Ovary (tissue), 10 donors: ENCODE measurements at places on chromosomes 12 and 14.

DNA sequence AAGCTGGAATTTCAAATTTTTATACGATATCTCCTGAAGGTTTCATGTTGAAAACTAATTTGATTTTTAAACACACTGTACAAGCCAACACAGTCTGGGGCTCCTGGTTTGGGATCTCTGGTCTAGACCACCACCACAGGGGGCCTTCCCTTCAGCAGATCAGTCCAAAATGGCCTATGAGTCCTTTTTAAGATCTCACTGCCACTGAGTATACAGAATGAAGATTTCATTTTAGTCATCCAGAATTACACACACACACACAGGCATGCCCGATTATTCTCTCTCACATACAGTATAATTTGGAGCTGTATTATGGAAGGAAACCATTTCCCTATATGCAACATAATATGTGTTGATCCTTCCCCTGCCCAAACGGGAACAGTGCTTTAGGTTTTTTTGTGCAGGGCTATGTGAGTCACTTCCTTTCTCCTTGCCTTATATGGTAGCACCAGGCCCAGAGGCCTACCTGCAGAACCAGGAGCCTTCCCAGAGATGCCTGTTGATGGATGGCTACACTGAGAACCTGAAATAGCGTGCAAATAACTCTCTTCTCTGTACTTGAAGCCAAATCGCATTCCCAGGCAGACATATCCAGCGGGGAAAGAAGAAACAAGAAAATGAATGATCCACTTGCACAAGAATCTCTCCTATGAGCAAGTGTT, 28.1 kb upstream of the WNK1 start:
- no peak for DNase-seq

DNA sequence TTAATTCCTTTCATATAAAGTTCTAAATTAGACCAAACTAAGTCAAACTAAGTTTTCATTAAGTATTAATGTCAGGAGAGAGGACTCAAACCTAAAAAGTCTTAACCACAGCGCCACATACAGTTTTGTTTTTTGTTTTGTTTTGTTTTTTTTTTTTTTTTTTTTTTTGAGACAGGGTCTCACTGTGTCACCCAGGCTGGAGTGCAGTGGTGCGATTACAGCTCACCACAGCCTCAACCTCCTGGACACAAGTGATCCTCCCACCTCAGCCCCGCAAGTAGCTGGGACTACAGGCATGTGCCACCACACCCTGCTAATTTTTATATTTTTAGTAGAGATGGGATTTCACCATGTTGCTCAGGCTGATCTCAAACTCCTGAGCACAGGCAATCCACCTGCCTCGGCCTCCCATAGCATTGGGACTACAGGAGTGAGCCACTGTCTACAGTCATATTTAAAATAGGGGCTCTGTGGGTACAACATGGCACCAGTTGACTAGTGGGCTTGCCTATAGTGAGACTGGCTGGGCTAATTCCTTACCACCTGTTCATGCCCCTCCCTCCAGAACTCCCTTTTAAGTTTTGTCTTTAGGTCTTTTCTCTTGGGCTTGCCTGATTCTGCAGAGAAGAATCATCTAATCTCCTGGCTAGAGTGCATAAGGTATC, 110.2 kb downstream of the PPP2R5E start:
- DNase-seq, result no peak

GRCh38 chr14:101907619-101908018, 56.8 kb upstream of the DYNC1H1 start:
- DNase-seq, result no peak

- DNase-seq, result no peak
Observed at GRCh38 chr12:91588874-91589454, 406.3 kb upstream of the DCN start.

DNA sequence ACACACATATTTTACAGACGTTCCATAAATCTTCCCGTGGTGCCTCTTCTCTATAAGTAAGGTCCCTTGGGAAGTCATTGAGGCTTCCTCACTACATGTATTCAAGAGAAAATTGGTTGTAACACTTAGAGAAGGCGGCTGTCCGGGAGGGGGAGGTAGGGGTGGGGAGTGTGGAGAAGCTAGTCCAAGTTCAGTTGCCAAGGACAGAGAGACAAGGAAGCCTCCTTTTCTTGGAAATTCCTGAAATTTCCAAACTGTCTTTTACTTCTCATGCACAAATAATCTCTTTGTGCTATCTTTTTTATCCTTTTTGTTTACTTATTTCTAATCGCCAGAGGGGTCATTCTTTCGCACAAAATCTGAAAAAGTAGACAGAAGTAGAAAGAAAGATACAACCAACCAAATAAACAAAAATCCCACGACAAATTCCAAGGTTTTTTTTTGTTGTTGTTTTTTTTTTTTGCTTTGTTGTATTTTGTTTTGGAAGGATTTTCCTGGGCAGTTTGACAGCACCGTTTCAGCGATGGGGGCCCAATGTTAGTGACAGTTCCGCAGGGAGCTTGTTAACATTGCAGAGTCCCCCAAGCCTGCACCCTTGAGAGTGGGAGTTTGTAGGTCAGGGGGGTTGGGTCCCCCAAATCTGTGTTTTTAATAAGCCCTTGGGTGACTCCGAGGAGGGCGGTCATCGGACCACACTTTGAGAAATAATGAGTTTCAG, 45.2 kb downstream of the MAP1LC3B2 start:
- DNase-seq, result peak; percentile 55

- DNase-seq, result peak; percentile 70
Observed at GRCh38 chr14:101183376-101184103, 280.0 kb upstream of the RTL1 start.

- DNase-seq, result no peak
Observed at GRCh38 chr12:114998118-114998749, 314.3 kb upstream of the TBX3 start.

GRCh38 chr12:55706568-55707218, 1.0 kb downstream of the ITGA7 start:
- no peak for DNase-seq

DNA sequence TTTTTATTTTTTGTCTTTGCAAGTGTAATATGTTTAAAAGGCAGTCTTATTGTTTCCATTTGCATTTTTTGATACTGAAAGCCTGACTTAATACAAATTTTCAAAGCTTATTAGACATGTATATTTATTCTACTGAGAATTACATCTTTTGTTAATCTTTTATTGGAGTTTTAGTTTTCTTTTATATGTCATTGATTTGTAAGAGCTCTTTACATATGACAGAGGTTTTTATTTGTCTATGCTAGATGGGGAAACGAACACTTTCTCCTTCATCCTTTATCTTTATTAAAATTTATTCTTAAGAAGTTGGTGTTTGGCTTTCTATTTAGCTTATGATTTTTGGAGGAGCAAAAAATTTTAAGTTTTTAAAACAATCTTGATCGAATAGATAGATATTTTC, 234.4 kb upstream of the SRRM4 start:
- DNase-seq, result no peak

GRCh38 chr14:104644656-104645378, 40.2 kb upstream of the TMEM179 start:
- DNase-seq, result no peak

DNA sequence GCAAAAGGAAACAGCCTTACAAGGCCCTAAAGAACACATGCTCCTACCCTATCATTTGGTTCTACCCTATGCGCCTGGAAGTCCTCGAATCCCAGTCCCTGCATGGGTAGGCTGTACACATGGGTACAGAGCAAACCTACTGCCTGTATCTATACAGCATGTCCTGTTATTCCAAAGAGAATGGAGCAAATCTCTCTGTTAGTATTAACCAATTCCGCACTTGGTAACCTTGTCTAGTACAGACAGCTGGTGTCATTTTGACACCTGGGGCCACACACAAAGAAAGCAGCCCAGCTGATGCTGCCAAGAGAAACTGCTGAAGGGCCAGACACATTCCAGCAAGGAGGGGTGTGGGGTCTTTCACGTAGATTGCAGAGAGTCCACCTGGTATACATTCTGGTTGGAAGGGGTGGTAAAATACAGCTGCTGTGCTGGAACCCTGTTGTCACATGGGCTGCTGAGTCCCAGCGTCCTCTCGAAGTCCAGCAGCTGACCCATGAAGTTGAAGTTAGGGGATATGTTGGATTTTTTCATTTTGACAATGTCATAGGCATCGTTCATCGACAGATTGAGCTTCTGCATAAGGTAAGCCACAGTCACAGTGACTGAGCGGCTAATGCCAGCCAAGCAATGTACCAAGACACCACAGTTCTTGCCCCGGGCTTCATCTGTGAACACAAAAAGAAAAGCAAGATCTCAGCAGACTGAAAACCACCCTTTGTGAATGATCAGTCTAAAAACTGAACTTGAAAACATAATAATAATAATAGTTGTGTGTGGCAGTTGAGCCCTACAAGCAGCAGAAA, 3.2 kb downstream of the DUSP6 start:
- DNase-seq, result no peak

- no peak for DNase-seq
Observed at GRCh38 chr14:36684946-36685345, 23.3 kb downstream of the PAX9 start.

DNA sequence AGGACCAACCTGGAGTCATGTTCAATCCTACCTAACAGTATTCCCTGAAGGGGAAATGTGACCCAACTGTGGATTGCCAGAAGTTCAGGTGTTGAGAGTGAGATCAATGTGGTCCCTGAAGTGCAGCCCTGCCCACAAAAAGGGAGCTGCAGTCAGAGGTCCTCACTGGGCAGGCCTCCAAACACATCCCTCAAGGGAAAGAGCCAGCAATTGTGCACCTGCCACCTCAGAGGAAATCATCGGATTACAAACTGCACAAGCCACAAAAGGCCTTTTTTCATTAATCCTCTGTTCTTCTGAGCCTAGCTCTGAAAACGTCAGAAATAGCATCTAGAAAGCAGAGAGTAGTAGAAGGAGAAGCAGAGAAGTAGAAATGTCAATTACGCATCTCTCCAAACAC, 10.8 kb upstream of the MDM1 start:
- no peak for DNase-seq

- DNase-seq, result no peak
Observed at GRCh38 chr12:7439579-7440505, 4.1 kb downstream of the CD163L1 start.

DNA sequence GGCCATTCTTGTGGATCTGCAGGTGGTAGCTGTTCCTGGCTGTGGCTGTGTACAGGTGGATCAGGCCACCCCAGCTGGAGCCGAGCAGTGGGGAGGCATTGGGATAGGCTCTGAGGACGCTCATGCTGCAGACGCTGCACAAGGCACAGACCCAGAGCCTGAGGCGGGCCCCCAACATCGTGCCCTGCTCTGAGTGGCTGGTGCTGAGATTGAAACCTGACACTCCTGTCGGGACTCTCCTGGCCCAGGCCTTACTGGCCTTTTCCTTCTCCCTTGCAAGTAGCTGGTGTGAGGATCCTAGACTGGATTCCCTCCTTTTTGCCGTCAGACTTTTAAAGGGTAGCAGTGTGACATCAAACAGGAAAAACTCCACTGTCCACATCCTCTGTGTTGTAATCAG, at the start of gene FGF23:
FGF23 (minus strand) TSS at position 308 of the 400 bp plus-strand sequence; CDS start at position 178, 130 bp downstream.
- no peak for DNase-seq

DNA sequence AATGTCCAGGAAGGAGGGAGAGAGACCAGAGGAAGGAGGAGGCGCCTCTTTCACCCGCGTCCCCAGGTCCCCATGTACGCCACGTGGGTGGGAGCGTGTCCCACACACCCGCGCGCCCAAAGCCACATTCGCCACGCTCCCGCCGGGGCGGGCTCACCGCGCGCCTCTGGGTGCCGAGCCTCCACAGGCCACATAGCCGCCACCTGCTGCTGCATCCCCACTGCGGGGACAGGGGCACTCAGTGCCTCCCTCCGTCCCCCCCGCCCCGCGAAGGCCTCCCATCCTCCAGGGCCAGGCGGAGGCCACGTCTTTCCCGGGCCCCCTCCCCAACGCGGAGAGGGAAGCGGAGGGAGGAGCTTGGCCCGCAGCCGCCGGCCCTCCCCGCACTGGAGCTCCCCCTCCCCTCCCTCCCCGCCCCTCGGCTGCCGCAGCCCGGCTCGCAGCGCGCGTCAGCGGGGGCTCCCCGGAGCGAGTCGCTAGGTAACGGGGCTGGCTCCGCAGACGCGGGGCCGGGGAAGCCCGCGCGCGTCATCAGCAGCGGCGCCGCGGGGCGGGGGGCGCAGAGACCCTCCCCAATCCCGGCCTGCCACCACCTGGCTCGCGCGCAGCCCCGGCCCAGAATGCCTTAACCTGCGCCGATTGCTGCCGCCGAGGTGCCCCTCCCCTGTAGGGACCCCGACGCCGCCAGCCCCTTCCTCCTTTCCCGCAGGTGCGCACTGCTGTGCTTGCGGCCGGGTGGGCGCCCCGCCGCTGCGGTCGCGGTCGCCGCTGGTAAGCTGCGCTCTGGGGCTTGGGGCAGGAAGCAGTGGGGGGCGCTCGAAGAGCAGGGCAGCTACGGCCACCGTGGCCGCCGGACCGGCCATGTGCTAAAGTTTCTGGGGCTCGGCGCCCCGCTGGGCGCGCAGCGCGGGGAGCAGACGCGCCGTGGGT, 536 bp upstream of the TUNAR start:
- no peak for DNase-seq

GRCh38 chr14:28902930-28903329, 136.3 kb downstream of the FOXG1 start:
- no peak for DNase-seq

GRCh38 chr12:68479896-68480291, 130.8 kb upstream of the RAP1B start:
- no peak for DNase-seq
